Common myeloid progenitor, CD34-positive (primary cell): ENCODE measurements at places on chromosomes 4 and X.

DNA sequence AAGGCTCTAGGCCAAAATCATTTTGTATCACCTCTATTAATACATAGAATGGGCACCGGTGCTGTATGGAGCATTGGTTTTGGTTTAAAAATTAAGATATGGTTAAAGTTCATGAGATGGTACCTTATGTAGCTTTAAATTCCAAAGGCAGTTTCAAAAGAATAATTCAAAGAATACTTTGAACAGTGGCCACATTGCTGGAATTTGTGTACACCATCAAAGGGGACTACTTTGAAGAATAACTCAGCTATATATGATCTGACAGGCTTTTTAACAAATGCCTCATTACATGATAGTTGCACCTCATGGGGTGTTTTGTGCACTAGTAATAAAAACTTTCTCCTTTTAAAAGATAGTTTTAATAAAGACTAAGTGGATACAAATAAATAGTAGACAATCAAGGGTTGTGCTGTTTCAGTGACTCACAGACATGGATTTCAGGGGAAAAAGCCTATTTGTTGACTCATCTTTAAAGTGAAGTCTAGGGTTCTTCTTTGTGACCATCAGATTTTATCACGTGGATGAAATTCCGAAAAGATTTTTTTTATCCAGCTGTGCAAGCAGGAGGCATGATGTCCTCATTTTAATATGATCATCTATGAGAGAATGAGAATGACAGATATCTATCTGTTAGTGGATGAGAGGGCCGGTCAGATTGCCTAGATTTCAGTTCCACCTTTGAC, 12.8 kb downstream of the MTM1 start:
- DNase-seq: no peak

DNA sequence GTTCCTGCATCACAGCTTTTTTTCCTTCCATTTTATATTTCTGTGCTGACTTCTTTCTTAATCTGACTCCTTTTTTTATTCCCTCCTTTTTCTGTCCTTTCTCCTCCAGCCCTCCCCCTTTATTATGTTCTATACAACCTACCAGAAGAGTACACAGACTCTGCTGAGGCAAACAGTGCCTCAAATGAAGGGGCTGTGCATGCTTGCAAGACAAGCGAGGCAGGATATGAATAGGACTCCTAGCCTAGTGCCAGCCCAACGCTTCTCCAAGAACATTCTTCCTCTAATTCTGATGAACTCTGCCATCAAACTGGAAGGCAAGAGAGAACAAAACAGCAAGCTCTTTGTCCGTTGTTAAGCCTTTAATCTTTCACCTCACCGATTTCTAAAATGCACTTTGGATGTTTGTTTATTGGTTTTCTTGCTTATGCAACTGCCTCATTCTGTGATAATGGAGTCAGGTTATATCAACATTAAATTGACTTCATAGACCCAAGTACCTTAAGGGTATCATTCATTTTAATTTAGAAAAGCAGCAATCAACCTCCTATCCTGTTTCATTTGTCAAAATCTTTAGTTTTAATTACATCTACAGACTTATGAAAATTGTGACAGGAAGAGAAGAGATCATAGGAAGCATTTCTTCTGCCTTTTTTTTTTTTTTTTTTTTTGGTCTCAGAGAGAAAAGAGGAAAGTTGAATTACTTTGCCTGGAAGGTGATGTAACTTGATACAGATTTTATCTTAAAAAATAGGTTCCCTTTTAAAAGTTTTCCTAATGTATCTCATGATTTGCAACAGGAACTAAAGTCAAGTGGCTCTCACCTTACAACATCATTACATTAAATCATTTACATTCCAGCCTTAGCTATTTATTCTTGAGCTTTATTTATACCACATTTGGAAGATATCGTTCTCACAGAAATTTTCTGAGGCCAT, 284.7 kb upstream of the FTHL17 start:
- DNase-seq: no peak

DNA sequence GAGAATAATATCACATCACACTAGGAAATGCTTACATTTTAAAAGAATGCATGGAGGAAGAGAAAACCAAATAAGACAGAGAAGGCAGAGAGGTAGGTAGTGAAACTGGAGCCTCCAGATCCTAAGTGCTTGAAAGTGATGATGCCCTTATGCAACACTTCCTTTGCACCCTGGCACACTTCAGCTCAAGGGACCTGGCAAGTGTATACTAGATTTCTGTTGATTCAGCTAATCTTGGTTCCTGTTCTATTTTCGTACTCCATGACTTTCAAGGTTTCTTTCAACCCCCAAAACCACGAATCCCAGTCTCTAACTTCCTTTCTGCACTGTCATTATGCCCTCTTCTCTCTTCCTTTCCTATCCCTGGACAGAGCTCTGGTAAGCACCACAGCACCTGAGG, 36.9 kb upstream of the SH3KBP1 start:
- no peak for DNase-seq

GRCh38 chr4:54395013-54395527, 166.0 kb downstream of the PDGFRA start:
- no peak for DNase-seq

- no peak for DNase-seq
Observed at GRCh38 chr4:152357206-152357605, 178.7 kb downstream of the FBXW7 start.

DNA sequence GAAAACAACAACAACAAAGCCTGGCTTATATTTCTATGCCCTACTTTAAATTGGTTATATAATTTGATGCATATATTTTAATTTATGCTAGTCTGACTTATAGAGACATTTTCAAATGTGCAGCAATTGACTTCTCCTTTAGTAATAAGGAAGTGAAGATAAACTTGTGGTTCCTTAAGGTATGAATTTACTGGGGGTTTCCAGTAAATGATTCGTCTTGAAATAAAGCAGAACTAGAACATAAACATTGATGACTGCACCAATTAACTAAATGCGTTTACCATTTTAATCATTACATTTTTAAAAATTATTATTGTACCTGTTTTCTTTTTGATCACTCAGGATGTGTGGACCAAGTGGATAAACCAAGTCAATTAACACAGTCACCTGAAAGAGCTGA, 99.6 kb upstream of the CCSER1 start:
- peak; percentile 34 for DNase-seq

GRCh38 chrX:149572743-149573142, 14.5 kb downstream of the MAGEA9B start:
- no peak for DNase-seq

- peak; percentile 27 for DNase-seq
Observed at GRCh38 chr4:107037199-107037584, 1.1 kb upstream of the DKK2 start.

- no peak for DNase-seq
Observed at GRCh38 chr4:169271692-169272007, 894 bp upstream of the SH3RF1 start.

DNA sequence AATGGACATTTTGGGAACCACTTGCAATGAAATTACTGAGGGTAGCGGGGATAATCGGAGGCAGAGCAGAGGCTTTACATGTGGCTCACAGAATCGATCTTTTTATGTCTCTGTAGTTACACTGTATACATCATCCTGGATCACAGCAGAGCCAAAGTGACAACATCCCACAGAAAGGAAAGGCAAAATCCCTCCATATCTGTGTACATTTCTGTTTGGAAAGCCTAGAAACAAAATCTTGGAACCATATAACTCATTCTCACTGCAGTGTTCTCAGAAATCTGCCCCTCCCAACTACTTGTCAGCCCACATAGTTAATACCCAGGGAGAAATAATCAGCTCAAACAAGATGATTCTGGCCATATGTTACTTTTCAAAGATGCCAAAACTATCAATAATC, 211.6 kb downstream of the DCLK2 start:
- DNase-seq: no peak

GRCh38 chr4:114368751-114369150, 229.9 kb upstream of the UGT8 start:
- no peak for DNase-seq

- DNase-seq: peak; percentile 56
Observed at GRCh38 chrX:140500441-140500840, 4.4 kb downstream of the SOX3 start.

- DNase-seq: no peak
Observed at GRCh38 chr4:109590905-109591304, 30.9 kb downstream of the MCUB start.

GRCh38 chrX:32842053-32842452, 369.3 kb downstream of the DMD start:
- no peak for DNase-seq

DNA sequence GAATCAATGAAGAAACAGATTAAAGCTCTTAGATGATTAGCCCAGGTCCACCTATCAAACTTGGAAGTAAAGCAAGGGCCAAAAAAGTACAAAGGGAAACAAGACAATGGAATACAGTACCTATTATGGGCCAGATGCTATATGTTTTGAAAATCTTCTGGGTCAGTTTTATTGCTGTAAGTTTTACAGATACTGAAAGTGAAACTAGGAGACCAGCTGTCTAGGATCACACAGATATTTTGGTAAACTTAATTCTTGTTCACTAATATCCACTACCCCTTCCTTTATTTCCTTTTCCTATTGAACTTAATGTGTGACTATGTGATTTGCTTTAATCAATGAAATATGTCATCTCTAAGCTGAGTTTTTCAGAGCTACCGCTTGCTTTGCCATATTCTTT, 505.4 kb upstream of the PITX2 start:
- no peak for DNase-seq

GRCh38 chr4:102586002-102586643, 85.0 kb downstream of the NFKB1 start:
- no peak for DNase-seq

DNA sequence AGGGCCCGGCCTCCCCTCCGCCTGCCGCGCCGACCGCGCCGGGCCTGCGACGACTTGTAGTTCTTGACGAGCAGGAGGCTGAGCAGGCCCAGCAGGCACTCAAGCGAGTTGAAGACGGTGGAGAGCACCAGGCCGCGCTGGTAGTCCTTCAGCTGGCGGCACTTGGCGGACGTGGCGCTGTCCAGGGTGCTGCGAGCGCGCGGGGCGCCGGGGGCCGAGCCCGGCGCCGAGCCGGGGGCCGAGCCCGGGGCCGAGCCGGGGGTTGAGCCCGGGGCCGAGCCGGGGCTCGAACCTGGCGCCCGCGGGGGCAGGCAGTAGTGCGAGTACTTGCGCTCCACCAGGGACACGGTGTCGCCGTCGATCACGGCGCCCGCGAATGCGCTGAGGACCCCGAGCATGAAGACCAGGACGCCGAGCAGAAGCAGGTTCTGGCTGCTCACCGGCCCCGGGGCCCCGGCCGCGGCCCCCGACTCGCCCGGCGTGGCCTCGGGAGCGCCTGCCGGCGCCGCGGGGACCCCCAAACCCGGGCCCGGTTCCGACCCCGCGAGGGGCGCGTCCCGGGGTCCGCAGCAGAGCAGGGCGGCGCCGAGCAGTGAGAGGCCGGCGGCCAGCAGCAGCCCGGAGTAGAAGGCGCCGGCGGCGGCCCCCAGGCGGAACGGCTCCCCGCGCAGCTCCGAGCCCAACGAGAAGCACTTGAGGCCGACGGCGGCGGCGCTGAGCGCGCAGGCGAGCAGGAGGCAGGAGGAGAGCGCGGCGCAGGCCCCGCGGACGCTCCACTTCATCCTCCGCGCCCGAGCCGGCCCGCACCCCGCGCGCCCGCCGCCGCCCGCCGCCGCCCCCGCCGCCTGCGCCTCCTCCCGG, 584 bp downstream of the TMEM271 start:
- DNase-seq: peak; percentile 83

GRCh38 chr4:38166082-38166481, 205.9 kb downstream of the PTTG2 start:
- peak; percentile 34 for DNase-seq

- DNase-seq: no peak
Observed at GRCh38 chr4:15501941-15502340, 32.3 kb downstream of the CC2D2A start.
